NCI-H1417 (cell line): ENCODE measurements at places on chromosomes 1 and 21.
A peak's percentile ranks its signal among the peaks of the same experiment; 100 is the strongest.

DNA sequence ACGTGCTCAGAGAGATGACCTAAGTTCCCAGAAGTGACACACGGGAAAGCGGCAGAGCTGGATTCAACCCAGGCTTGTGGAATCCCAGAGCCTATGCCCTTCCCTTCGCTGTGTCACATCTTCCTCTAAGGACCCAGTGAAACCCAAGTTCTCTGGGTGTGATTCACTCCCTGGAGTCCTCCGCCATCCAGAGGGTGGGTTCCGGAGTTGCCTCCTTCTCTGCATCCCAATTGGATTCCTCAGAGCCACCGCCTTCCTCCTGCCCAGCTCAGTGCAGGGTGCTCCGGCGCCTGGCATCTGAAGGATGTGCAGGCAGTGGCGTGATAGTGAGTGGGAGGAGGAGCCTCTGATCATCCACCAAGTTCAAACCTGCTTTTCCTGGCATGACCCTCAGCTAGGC, 20.7 kb upstream of the RCC2 start:
- DNase-seq, result no peak

- DNase-seq, result no peak
These were observed 83.3 kb downstream of the ABCA4 start for GRCh38 chr1:94037392-94038229.

DNA sequence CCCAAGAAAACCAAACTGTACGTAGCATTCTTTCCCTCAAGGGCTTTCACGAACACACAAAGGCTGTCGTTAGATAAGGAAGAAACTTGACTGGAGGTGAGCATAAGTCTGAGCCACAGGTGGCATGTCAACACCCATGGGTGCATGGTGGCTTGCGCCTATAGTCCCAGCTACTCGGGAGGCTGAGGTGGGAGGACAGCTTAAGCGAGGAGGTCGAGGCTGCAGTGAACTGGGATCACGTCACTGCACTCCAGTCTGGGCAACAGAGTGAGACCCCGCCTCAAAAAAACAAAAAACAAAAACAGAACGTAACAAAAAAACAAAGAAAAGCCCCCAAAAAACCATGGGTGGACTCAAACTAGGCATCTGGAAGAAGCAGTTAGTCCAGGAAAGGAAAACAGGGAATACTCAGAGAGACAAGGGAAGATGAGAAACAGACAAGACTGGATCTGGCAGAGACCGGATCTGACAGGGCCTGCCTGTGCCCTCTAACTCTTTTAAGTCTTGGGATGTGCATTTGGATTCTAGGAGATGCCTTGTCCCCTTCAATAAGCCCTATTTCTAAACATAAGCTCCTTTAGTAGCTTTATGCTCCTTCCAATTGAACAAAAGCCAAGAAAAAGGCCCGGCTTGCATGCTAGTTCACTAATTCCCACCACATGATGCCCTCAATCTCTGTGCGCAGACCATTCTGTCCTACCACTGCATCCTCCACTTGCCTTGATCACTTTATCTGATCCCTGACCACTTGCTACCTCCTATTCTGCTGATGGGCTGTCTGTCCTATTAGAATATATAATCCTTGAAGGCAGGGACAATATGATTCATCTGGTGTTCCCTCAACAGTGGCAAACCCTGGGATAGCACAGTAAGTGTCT, 73.8 kb downstream of the APP start:
- no peak for DNase-seq

GRCh38 chr1:27366113-27366410, 699 bp downstream of the MAP3K6 start:
- DNase-seq, result peak; percentile 70

GRCh38 chr1:84704872-84705417, 14.7 kb upstream of the SSX2IP start:
- DNase-seq, result no peak

DNA sequence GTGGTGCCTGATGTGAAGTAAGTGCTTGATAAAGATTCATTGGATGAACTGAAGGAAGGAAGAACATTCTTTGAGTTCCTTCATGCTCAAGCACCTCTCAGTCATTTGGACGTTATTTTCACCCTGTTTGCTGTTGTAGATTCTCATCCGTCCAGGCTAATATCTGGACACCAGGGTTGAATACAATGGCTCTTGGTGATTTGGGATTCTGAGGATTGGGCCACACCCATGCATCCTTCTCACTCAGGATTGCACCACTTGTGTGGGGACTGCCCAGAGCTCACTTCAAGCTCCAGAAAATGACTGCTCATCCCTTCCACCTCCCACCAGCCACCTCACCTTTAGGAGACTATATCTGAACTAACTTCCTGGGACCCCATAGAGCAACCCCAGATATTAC, 117.1 kb upstream of the IPO9 start:
- DNase-seq, result no peak

GRCh38 chr1:20964540-20965484, 177.7 kb upstream of the HP1BP3 start:
- peak; percentile 67 for DNase-seq

DNA sequence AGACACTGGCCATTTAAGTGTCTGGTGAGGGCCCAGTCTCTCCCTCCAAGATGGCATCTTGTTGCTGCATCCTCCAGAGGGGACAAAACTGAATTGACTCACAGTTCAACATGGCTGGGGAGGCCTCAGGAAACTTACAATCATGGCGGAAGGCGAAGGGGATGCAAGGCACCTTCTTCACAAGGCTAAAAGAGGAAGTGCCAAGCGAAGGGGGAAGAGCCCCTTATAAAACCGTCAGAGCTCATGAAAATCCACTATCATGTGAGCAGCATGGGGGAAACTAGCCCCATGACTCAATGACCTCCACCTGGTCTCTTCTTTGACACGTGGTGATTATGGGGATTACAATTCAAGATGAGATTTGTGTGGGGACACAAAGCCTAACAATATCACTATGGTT, 280.1 kb downstream of the HHAT start:
- no peak for DNase-seq

- no peak for DNase-seq
These were observed 90.6 kb upstream of the RALGPS2 start for GRCh38 chr1:178634445-178634844.

GRCh38 chr1:39269349-39269748, 64.9 kb downstream of the MACF1 start:
- no peak for DNase-seq
